ENCODE measurements at places on chromosomes 11 and 22.

DNA sequence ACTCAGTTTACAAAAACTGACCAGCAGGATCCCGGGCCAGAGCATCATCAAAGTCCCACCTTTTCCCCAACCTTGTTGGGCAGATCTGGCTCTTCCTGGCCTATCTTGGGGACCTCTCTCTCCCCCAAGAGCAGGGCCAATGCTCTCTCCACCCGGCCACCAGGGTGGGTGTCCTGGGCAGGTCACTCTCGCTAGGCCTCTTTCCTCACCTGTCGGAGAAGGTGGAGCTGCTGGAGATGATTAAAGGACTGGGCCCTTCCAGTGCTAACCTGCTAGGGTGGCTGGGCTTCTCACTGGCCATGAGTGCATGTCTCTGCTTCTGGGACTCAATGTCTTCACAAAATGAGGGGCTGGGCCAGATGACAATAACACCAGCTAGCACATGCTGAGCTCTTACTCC, 2.9 kb upstream of the CAPN5 start:
- no peak for DNase-seq

DNA sequence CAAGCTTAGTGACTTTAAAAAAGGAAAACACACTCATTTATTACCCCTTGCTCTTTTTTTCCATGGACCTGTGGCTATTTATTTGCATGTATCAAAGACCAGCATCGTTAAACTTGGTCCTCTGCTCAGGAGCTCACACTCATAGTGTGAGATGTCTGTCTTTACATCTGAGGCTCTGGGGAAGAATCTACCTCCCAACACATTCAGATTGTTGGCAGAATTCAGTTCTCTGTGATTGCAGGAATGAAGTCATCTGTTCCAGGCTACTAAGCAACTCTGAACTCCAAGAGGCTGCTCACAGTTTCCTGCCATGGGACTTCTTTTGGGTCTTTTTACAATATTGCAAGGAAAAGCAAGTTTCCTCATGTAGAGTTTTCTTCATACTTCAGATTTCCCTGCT, 138.8 kb downstream of the LRRC4C start:
- no peak for DNase-seq

GRCh38 chr11:9972989-9973388, 309.1 kb downstream of the SWAP70 start:
- peak; percentile 20 for DNase-seq

DNA sequence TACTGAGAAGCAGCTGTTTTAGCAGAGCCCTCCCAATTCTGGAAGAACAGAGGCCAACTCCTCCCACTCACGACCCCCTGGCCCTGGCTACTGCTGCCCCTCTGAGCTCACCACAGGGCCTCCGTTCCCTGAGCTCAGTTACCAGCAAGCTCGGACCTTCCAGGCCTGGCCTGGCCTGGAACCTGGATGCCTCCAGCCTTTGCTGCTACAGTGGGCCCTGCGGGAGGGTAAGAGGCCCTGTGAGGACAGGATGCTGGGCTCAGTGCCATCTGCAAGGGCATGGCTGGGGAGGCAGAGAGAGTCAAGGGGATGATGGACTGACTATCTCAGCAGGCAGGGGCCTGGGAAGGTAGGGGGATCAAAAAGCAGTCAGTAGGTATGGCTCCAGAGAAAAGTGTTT, 209.9 kb upstream of the NCAM1 start:
- DNase-seq, result peak; percentile 31

- peak; percentile 65 for DNase-seq
Observed at GRCh38 chr22:23777776-23778576, 5.3 kb downstream of the MMP11 start.

DNA sequence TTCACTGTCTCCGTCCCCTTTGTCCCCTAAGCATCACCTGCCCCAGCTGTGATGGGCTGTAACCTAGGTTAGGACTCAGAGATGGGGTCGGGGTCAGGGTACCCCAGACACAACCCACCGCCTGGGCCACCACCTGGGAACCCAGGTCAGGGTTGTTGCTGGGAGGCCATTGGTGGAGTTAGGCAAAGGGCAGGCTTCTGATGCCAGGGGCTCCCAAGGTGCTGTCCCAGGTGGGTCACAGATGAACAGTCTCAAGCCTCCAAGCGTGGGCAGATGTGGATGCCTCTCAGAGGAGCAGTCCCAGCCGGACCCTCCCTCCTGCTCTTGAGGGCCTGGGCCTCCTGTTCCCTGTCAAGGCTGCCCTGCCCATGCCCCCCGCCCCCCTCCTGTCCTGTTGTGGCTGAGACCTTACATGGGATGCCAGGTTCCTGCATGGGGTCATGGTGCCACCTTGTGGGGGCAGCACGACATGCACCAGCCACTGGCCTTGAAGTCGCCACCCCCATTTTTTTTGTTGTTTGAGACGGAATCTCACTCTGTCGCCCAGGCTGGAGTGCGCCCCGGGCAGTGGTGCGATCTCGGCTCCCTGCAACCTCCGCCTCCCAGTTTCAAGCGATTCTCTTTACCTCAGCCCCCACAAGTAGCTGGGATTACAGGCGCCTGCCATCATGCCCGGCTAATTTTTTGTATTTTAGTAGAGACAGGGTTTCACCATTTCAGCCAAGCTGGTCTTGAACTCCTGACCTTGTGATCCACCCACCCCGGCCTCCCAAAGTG, 12.1 kb downstream of the GATD1 start:
- no peak for DNase-seq

DNA sequence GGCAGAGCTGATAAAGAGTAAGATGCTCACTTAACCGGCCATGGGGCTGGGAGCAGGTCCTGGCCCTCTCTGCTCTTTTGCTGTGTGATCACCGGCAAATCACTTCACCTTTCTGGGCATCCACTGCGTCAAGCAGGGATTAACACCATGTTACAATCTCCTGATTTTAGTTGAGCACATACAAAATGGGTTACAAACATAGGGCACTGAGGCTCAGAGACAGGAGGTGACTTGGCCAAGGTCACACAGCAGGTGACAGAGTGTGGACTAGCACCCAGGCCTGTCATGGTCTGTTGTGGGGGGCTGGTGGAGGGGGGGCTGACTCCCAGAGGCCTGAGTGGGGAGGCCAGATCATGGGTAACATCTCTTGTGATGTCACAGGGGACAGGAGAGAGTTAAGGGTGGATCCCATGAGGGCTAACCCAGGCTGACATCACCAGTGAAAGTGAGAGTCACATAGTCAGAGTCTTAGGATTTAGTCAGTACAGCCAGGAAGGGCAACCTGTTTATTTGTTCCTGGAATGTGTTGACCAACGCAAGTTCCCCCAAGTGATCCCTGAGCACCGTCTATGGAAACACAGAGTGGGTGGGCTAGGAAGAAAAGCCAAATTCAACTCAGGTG, 27.8 kb downstream of the GDPD5 start:
- no peak for DNase-seq

DNA sequence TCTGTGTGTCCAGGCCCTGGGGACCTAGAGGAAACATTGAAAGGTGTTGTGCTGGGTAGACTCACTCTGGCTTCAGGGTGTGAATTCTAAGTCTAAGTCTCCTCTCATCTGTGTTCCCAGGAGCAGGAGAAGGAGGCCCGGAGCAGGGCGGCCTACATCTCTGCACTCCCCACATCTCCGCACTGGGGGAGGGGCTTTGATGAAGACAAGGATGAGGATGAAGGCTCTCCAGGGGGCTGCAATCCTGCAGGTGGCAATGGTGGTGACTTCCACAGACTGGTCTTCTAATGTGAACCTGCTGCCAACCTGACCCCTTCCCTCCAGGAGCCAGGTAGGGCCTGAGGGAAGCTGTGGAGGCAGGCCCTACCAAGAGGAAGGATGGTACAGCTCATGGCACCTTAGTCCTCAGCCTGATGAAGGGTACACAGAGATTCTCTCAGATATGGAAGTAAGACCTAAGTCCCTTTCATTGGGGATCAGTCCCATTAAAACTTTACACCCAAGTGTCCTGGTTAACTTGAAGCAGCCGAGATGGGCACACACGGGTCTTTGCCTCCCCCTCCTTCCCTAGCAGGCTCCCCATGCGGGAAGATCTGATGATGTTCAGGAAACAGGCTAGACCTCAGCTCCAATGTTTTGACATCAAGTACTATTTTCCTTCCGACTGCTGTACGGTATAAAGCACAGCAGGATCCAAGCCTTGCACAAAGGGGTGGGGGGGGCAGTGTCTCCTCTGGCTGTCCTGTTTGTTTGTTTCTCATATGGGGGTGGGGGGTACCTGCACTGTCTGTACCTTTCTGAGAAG, 25.0 kb downstream of the USP35 start:
- DNase-seq, result no peak

- DNase-seq, result no peak
Observed at GRCh38 chr11:39462506-39462905, 1996.9 kb downstream of the LRRC4C start.

GRCh38 chr11:120890609-120891320, 133.1 kb upstream of the TBCEL start:
- peak; percentile 25 for DNase-seq

GRCh38 chr11:11813288-11813962, 28.3 kb upstream of the USP47 start:
- no peak for DNase-seq

- DNase-seq, result no peak
Observed at GRCh38 chr11:91664521-91664920, 560.1 kb upstream of the FAT3 start.

- DNase-seq, result peak; percentile 34
Observed at GRCh38 chr22:37533995-37534394, 14.8 kb upstream of the CARD10 start.

DNA sequence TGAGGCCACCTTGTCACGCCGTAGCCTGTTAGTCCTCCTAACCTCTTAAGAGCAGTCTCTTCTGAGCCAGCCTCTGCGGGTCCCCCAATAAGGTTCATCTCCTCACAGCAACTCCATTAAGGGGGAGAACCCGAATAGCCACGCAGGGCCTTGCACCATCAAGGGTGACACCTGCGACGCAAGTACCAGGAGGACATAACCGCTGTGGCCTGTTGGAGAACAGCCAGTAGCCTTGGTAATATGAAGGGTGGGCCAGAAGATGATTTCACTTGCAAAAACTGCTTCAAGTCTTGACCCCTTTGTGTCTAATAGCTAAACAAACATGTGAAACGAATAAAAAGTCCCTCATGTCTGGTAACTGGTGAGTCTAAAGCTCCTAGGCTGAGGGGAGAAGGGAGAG, 14.8 kb downstream of the ARFGAP2 start:
- DNase-seq, result no peak

GRCh38 chr11:70501051-70501901, 102.9 kb downstream of the CTTN start:
- DNase-seq, result no peak

DNA sequence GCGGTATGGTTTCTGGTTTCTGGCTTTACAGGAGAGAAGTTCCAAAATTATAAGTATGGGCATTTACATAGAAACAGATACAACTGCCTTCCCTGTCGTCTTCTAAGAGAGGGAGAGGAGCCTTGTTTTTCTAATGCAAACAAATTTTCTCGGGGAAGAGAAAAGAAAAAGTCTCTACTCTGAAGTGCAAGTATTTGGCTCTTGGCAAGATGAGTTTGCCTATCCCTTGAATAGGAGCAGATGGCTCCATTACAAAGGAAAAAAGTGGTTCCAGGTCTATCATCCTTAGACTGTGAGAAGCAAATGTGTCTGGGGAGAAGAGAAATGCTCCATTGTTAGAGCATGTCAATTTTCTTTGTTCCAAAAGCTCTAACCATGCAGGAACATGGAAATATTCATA, 455.6 kb downstream of the BUD13 start:
- DNase-seq, result no peak

DNA sequence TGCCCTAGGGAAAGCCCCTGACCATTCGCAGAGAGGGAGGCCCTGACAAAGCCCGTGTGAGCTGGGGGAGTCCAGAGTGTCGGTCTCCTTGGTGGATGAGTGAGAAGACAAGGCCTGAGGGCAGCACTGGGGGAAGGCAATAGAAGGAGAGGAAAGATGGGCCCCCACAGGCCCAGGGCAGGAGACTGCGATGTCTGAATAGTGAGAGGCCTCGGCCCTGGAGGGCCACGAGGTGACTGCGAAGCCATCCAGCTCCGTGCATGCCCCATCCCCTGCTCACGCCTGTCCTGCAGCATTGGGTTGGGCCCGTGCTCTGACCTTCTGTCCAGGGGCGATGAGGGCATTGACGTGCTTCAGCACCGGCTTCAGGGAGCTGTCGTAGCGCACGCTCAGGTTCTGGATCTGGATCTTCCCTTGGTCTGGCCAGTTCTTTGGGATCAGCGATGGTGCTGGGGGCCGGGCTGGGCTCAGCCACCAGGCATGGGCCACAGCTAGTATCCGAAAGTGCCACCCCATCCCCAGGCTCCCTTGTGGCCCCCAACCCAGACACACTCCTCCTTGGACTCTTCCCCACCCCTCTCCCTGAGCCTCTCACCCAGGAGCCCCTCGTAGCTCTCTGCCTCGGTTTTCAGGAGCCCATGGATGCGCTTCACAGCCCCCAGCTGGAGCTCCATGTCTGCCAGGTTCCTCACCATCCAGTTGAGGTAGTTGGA, 8.3 kb upstream of the KCNJ11 start:
- no peak for DNase-seq

DNA sequence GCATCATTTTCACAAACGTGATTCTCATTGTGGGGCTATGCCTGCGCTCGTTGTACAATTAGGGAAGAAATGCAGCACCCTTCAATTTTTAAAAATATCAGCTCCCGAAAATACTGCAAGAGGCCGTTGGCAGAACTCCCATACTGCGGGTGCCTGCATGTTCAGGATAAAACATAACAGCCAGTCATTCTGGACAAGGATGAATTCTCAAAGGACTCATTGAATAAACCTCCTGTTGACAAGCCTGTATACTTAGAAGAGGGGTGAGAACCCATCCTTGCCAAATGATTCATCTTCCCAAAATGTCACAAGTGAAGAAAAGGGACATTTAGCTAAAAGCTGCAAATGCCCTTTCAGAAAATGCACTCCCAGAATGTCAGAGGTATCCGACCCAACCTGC, 141.9 kb downstream of the CSNK2A3 start:
- DNase-seq, result peak; percentile 31

GRCh38 chr11:118136801-118137200, 15.8 kb downstream of the SCN4B start:
- no peak for DNase-seq

DNA sequence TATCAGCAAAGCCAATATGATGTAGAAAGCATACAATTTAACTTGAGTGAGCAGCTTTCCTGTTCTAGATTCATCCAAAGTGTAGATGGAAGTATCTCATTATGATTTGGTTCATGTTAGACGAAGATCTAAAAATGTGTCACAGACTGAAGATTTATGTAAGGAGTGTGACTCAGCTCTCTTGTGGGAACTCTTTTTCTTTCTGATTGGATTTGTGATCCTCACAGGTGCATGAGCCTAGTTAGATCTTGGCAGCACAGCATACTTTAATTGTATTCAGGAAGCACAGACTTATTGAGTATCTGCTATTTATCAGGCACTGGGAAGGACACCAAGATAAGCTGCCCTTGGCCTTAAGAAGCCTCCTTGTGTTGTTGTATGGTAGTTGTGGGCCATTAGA, 147.1 kb downstream of the C11orf91 start:
- no peak for DNase-seq

GRCh38 chr11:34030382-34030781, 21.1 kb upstream of the CAPRIN1 start:
- no peak for DNase-seq

GRCh38 chr11:71948314-71949027, 19.6 kb downstream of the RNF121 start:
- DNase-seq, result no peak

GRCh38 chr11:122097419-122098001, 18.5 kb downstream of the BLID start:
- peak; percentile 93 for DNase-seq

- peak; percentile 19 for DNase-seq
Observed at GRCh38 chr11:2093575-2094353, 45.4 kb downstream of the IGF2 start.

GRCh38 chr11:31747581-31747980, 63.5 kb downstream of the PAX6 start:
- no peak for DNase-seq

- DNase-seq, result no peak
Observed at GRCh38 chr22:22978637-22979036, 91.0 kb downstream of the IGLL5 start.
